Stimulated activated CD4-positive, alpha-beta T cell treated with anti-CD3 and anti-CD28 coated beads, TNF-alpha, amount 100 ng/mL, for 4 hours (primary cell): ENCODE measurements at places on chromosomes 4 and X.

- DNase-seq = no peak
These were observed 41.1 kb upstream of the PDK3 start for GRCh38 chrX:24423960-24424359.

DNA sequence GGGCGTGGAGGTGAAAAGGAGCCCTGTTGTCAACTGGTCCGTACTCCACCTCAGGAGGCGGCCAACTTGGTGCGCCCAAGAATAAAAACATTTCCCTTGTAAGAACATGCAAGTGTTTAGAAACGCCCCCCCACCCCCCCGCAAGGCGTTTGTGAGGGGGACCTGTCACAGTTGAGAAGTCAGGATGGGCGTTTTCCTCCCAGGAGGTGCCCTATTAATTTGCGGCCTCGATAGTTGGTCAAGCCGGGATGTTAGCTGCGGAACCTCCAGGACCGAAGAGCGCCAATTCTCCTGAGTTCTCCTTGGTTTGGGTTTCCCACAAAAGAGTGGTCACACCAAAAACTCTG lies 651 bp upstream of the SAP30 start:
- no peak for DNase-seq

GRCh38 chr4:158622251-158622650 lies 49.4 kb downstream of the C4orf46 start:
- no peak for DNase-seq

DNA sequence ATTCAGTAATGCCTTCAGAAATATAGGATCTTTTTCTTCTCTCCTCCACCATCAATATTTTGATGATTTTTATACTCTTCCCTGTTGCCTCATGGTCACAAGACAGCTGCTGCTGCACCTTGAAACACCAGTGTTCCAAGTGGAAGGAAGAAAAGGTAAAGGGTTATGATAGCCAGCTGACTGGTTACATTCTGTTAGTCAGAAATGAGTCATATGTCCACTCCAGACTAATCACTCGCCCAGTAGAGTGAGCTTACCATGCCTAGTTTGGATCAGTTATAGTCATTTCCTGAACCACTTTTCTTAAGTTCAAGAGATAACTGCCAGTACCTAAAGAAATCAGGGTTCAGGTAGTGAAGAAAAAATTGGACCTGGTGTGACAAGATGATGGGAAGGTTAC lies 532.3 kb upstream of the SMIM31 start:
- no peak for DNase-seq

GRCh38 chr4:152707632-152708031 lies 27.8 kb upstream of the TMEM154 start:
- DNase-seq = no peak

- DNase-seq = no peak
These were observed 645.0 kb downstream of the PCDH7 start for GRCh38 chr4:31365006-31365690.
